HS-27A (cell line): ENCODE measurements at places on chromosomes 4 and X.

DNA sequence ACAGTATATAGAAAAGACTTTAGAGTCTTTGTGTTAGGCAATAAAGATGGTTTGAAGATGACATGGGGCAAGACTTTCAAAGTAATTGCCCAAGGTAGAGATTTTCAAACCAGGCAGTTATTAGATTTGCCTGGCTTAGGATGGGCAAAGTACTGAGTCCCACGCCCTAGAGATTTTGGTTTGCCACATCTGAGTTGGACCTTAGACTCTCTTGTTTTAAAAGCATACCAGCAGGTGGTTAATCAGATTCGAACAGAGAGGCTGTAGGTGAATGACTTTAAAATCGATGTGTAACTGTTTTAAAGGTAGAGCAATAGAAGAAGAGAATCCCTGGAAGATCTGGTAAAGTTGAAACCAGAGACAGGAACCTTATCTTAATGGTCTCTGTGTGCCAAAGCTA, 121.5 kb downstream of the RAPGEF2 start:
- no peak for DNase-seq

- DNase-seq: no peak
Observed at GRCh38 chrX:132412208-132412607, 76.6 kb downstream of the MBNL3 start.

GRCh38 chr4:173647902-173648301, 117.9 kb upstream of the HAND2 start:
- no peak for DNase-seq

DNA sequence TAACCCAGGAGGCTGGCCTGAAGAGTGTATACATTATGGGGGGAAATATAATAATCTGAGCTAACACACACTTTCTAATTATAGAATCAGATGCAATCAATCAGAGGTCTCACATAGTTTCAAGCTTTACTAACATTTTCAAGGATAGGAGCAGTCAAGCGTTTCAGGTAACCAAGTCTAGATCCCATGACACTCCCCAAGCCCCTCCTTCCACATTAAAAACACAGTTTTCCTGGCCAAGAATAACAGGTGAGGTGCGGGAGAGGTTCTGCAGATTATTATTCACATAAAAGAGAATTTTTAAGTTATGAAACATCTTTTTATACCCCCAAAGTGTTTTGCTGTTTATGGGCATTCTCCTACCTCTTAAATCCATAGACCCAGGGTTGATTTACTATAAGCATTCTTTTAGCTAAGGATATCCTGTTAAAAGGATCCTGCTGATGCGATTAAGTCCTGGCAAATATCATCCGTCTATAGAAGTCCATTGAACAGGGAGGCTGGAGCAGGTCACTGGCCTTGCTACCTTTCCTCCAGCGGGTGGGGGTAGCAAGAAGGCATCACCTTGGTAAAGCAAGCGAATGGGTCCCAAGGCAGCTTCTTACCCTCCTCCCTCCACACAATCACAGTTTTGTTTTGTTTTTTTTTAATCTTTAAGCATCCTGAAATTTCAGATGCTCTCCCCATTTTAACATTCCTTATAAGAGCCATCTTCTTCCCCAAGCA, 104.7 kb upstream of the GPM6A start:
- DNase-seq: no peak

GRCh38 chrX:129842510-129843208, 1.0 kb downstream of the ZDHHC9 start:
- DNase-seq: no peak

- DNase-seq: no peak
Observed at GRCh38 chrX:65601530-65602220, 65.8 kb upstream of the MSN start.

GRCh38 chrX:46574774-46575381, 1.3 kb downstream of the CHST7 start:
- no peak for DNase-seq

- no peak for DNase-seq
Observed at GRCh38 chr4:130422261-130422660, 1326.3 kb downstream of the C4orf33 start.

DNA sequence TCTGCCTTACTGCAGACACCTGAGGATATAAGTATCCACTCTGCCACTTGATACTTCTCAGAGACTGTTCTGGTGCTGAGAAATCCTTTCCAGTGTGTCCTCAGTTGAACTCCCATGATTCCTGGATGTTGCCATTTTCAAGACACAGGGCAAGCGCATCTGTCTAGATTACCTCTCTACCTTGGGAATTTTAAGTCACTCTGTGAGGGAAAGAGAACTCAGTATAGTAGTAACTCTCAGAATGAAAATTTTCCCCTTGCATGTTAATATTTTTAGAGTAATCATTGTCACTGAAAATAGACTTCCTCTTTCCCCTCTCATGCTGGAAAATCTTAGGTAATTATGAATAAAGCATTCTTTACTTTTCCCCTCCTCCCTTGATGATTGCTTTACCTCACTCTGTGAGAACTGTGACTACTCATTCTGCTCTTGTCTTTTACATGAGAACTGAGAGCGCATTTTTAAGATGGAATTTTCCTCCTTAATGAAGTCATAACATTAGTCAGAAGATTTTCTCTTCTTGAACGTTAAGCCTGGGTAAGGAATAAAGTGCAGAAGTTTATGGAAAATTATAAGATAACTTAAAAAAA, 45.0 kb downstream of the TET2 start:
- DNase-seq: no peak

GRCh38 chrX:5180135-5180741, 1048.4 kb downstream of the NLGN4X start:
- DNase-seq: no peak

GRCh38 chr4:101066626-101067170, 280.6 kb downstream of the PPP3CA start:
- no peak for DNase-seq

GRCh38 chr4:157372154-157372553, 151.6 kb downstream of the GRIA2 start:
- no peak for DNase-seq

DNA sequence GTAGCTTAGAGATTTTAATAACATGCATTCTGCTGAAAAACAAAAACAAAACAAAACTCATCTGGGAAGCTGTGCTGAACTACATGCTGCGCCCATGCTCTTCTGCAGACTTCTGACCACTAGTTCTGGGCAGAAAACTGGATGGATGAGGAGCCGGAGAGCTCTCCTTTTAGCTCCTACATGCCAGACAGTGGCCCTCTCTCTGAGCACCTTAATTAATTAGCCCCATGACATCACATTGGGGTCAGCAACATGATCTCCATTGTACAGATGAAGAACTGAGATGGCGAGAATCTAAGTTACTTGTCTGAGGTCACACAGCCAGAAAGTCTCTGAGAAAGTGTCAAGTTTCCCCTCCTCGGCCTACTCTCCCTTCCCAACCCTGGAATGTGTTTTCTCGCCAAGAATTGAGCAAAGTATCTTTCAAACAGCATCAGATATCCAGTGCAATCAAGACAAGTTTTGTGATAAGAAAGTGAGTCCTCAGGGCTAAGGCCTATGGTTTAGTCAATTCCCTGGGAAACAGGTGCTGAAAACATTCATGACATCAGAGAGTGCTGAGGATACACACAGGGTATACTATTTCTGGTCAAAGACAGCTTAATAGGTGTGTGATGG, 21.6 kb downstream of the SCD5 start:
- DNase-seq: no peak

- DNase-seq: no peak
Observed at GRCh38 chr4:182015014-182015413, 228.2 kb upstream of the TENM3 start.

GRCh38 chr4:61740886-61741285, 540.8 kb downstream of the ADGRL3 start:
- DNase-seq: no peak

- DNase-seq: no peak
Observed at GRCh38 chr4:77082886-77083608, 7.3 kb upstream of the CCNI start.

DNA sequence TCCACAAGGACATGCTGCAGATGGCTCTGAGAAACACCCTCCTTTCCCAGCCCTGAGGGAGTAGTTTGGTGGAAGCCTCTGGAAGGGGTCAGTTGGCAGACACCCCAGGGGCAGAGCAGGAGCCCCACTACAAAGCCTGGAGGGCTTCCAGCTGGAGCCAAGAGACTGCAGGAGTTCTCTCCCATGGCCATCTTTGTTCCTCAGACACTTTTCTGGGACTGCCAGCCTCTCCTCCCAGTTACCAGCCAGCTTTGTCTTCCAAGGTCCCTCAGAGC, 91.0 kb upstream of the PJA1 start:
- no peak for DNase-seq

DNA sequence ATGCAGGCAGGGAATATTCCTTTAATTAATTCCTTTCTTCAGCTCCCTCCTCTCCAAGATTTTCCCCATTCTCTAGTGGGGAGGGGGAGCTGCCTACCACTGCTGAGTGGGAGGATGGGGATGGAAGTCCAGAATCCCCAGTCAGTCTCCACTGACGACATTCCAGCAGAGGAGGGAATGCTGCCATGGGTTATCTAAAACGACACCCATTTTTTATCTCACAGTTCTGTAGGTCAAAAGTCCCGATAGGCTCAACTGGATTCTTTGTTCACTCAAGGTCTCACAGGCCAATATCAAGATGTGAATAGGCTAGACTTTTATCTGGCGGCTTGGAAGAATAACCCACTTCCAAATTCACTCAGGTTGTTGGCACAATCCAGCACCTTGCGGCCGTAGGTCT, 64.4 kb downstream of the SH3KBP1 start:
- no peak for DNase-seq

- DNase-seq: no peak
Observed at GRCh38 chrX:64456828-64457227, 61.6 kb upstream of the MTMR8 start.

DNA sequence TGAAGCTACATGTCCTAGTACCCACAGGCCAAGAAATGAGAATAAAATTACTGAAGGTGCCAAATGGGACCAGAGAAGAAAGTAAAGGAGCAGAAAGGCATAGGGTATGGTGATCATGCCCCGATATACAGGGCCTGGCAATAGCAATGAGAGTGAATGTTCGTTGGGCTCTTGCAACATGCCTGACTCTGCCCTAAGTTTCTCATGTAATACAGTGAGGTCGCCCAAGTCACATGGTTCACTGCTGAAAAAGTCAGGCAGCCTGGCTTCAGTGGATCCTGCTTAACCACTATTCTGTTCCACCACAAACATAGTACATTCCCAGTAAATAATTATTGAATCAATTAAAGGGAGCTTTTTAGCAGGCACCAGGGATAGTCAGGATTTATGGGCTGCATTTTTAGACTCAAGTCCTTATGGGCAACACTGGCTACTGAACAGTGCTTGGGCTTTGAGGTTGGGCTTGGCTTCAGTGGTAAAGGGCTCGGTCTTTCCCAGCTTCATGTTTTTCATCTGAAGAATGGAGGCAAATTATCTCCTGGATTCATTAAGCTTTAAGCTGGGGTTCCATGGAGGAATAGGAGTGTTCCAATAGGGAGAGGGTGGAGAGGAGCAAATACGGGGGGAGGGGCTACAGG, 67.1 kb upstream of the ZNF518B start:
- DNase-seq: no peak

DNA sequence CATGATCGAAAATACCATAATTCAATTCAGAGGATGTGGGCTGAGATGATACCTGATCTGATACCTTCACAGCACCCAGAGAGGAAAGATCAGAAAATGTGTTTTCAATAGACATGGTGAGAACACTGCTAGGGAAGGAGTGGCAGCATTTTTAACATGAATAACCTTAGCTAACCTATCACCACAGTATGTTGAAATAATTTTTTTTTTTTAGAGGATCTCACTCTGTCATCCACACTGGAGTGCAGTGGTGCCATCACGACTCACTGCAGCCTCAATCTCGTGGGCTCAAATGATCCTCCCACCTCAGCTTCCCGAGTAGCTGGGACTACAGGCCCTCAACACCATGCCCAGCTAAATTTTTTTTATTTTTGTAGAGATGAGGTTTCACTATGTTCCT, 90.5 kb upstream of the RAPGEF2 start:
- no peak for DNase-seq

GRCh38 chr4:36508394-36508793, 227.0 kb downstream of the DTHD1 start:
- DNase-seq: no peak

- no peak for DNase-seq
Observed at GRCh38 chr4:15601862-15602261, 53.3 kb downstream of the FBXL5 start.

- DNase-seq: no peak
Observed at GRCh38 chr4:20543131-20543530, 157.1 kb upstream of the PACRGL start.

GRCh38 chr4:24599275-24599674, 14.9 kb upstream of the DHX15 start:
- DNase-seq: no peak

DNA sequence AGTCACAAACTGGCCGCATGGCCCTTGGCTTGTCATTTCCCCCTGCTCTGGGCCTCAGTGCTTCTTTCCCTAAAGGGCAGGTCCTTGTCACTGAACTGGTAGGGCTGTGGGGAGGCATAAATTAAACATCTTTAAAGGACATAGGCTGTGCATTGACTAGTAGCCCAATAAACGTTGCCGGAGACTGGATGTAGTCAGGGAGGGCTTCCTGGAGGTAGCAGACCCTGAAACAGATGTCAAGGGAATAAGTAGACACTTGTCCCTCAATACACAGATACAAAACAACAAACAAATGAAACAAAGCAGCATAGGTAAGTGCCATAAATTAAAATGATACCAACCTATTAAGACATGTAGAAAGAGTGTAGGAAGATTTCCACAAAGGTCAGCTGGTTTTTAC, 71.8 kb upstream of the PSAPL1 start:
- DNase-seq: no peak

DNA sequence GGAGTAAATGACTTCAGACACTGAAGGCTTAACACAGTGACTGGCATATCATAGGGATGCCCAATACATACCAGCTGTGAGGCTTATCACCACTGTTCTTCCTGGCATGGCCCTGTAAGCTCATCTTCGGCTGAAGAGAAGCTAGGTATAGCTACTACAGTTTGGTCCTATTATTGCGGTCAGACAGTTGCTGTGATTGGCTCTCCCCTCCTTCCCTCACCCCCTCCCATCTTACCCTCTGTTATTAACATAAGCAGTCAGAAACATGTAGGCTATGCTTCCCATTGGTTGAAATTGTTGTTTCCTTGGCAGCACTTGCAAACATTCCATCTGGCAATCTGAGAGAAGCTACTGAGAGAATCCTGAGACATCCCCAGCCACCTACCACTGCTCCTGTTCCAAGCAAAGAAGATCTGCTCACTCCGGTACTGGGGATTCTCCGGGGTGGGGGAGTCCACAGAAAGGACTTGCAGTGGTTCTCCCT, at the start of gene AKAP14:
AKAP14 (plus strand) TSS at position 51 of the 484 bp plus-strand sequence. CDS start 7,331 bp downstream, outside the sequence.
- DNase-seq: no peak

GRCh38 chrX:97446298-97446882, 562.7 kb downstream of the RPA4 start:
- no peak for DNase-seq

DNA sequence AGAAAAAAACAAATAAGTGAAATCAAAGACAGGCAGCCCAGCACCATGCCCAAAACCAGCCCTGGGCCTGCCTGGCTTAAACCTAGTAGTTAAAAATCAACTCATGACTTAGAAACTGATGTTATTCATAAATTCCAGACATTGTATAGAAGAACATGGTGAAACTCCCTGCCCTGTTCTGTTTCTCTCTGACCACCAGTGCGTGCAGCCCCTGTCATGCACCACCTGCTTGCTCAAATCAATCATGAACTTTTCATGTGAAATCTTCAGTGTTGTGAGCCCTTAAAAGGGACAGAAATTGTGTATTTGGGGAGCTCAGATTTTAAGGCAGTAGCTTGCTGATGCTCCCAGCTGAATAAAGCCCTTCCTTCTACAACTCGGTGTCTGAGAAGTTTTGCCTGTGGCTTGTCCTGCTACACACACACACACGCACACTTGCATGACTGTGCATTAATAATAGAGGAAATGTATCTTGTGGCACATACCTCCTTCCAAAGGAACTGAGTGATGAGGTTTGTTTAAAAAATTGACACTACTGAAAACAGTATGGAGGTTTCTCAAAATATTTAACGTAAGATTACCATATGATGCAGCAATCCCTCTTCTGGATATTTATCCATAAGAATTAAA, 39.2 kb upstream of the UGT2B7 start:
- DNase-seq: no peak
